ENCODE measurements at places on chromosomes 7 and 10. TPM values are rescaled to one million over a fixed set of nuclear protein-coding genes. Genes with fewer than 3 reads are reported as not detected.

Gene C10orf67
- not detected for total RNA-seq

DNA sequence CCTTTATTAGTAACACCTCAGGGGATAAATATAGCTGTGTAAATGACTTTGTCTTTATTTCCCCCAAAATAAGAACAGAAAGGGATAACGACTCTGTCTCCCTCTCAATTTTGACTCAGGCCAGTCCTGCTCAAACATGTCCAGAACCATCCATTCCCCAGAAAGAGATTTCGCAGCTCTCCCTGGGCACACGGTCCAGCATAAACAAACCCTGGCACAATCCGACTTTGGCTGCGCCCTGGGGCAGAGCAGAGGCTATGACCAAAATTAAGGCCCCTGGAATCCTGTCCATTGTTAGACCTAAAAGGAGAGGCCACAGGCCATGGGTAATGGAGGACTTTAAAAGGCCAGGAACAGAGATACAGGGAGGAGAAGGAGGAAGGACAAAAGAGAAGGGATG, 99.1 kb downstream of the PRPF18 start:
- no peak for DNase-seq

Gene TMEM225B
- total RNA-seq = 1.0 TPM

- no peak for DNase-seq
Measured at GRCh38 chr7:70684173-70684572, 447.8 kb upstream of the GALNT17 start.

DNA sequence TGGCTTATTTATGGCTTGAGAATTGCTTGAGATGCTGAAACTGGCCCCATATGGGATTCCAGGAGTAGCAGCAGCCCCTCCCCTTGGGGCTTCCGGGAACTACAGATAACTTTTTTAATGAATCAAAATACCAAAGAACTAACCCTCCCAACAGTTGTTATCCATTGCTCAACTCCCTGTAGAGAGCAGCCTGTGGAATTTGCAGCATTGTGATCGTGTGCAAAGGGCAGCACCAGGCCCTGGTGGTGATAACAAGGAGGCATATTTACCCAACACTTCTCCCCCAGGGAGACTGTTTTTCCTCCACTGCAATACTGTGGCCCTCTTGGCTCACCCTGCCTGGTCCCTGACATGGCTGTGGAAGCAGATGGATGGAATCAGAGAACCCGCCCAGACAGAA, 196.2 kb downstream of the PLXNA4 start:
- no peak for DNase-seq

GRCh38 chr7:150722431-150722931, 6.1 kb downstream of the GIMAP1 start:
- no peak for DNase-seq

DNA sequence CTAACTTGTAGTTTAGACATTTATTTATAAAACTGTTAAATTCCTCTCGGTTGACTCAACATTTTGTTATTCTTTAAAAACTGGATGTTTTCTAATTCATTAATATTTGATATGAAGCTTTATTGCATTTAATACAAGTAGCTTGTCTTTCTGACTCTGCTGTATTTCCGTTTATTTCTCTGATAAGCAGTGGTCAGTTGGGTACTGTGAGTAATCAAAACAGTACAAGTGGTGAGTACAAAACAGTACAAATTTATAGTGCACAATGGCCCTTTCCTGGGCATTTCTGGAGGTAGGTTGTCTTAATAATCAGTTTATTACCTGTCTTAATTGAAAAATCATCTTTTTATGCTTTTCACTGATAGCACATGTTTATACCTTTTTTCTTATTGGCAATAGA, 182.7 kb downstream of the CCSER2 start:
- DNase-seq = no peak

- DNase-seq = no peak
Measured at GRCh38 chr7:151895631-151896031, 18.7 kb upstream of the PRKAG2 start.

Gene GRIFIN
- total RNA-seq = not detected

Gene BUD23
- 103 TPM for total RNA-seq

Gene FEZF1
- total RNA-seq = not detected

DNA sequence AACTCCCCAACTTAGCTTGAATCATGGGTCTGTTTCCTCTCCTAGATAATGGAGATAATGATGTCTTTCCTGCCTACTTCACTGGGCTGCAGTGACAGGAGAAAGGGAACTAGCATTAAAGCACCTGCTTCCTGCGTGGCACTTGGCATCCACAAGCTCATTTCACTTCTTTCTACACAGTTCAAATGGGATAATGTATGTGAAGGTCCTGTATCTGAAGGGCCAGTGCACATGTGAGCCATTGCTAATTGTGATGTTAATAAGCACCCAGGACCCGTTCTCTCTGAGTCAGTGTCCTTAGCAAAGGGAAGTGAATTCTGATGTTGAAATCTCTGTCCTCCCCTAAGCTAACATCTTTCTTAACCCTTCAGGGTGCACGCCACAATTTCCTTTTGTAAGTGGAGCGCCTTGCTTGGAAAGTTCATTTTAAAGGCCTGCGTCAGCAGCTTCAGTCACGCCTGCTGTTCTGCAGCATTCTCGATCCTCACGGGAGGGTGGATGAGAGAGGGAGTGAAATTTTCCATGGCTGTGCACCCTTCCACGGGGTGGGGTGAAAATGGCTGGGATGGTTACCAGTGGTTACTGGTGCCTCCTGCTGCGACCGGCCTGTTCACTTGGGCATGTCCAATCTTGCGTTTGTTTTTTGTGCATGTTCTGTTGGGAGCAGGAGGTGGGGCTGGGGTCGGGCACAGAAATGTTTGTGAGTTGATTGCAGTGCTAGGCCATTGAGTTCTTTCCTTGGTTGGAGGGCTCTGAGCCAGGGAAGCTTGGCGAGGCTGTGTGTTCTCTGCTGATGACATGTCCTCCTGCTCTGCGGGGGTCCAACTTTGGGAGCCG, 59.2 kb downstream of the HK1 start:
- no peak for DNase-seq

Gene DDX56
- 127 TPM for total RNA-seq

Gene GRID2IP
- 0.39 TPM for total RNA-seq

Measured in CD4-positive, alpha-beta T cell (primary cell).